ENCODE measurements at places on chromosomes 11 and 22.

- DNase-seq, result no peak
Observed at GRCh38 chr22:19884954-19885751, 30.5 kb upstream of the GNB1L start.

- no peak for DNase-seq
Observed at GRCh38 chr22:31192513-31192912, 19.6 kb upstream of the LIMK2 start.

DNA sequence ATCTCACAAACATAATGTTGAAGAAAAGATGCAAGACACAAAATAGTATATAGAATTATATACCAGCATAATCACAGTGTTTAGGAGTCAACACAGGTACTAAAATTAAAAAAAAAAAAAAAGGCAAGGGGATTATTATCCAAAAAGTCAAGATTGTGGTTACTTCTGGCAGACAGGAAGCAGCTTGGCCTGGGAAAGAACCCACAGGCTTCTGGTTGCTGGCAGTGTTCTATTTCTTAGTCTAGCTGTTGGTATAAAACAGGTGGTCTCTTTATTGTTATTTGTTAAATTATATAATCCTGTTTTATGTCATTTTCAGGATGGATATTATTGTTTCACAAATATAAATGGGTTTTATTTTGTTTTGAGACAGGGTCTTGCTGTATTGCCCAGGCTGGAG is 54.0 kb downstream of the C11orf58 start:
- DNase-seq, result no peak

DNA sequence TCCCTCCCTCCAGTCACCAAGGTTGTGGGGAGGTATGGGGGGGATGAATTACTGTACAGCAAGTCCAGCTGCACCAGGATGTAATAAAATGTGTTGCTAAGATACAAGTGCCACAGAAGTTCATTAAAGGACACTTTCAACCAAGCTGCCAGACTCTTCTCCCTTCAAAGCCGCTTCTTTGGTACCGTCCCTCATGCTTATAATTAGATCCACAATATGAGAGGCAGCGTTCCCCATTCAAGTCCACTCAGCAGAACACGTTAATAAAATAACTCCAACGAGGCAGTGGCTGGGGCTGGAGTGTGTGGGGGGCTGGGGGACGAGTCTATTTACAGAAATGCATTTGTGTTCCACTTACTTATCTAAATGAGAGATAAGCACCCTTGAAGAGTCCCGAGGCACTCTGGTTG is 14.7 kb downstream of the PHF21B start:
- no peak for DNase-seq

- DNase-seq, result peak; percentile 6
Observed at GRCh38 chr11:113991170-113991569, 16.3 kb downstream of the HTR3A start.

DNA sequence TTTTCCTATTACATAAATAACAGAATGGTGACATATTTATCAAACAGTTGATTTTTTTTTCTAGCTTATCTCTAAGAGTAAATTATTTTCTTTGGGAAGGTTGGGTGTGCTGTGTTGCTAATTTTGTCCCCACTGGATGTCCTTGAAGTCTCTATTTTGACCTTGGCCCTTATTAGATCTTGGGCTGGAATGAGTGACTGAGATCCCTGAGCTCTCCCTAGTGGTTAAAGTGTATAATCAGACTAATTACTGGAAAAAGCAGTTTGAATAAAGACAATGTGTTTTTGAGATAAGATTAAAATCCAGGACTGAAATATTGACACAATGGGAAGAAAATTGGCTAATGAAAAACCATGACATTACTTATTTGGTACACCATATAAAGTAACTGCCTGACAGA is 56.1 kb downstream of the AASDHPPT start:
- DNase-seq, result no peak

DNA sequence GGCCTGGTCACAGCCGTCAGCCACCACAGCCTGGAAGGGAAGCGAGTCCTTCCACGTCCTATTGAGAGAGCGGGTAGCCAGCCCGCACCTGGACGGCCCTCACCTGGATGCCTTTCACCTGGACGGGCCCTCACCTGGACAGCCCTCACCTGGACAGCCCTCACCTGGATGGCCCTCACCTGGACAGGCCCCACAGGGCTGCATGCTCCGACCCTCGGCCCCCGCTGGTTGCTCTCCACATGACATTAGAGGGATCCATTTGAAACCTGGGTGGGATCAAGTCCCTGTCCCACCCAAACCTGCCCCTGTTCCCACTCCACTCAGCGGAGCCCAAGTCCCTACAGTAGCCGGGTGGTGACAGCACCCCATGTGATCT is 3.7 kb downstream of the C1QTNF6 start:
- no peak for DNase-seq

DNA sequence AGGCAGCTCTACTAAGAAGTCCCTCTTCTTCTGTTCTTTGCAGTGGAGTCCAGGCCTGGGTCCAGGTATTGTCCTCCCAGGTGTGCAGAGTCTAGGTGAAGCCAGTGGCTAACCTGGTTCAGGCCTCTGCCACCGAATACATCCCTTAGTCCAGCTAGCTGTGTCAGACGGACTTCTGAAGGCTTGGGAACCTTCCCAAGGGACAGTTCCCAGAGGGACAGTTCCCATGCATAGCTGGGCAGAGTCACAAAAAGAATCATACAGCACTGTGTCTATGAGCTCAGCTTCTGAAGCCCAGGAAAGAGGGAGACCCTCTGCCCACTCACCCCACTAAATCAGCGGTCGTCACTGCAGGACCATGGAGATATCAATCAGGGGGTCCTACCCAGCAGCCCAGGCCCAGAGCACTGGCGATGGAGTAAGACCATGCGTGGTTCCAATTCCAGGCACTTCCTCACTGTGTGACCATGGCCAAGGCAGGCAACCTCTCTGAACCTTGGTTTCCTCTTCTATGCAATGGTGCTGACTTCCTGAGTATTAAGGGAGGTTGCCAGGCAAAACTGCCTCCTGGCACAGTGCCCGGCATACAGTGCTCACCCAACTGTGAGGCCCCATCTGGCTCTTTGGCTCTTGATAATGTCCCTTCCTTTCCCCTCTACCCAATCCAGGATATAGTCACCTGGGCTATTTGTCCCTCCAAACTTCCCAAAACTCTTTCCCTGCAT is 3.4 kb downstream of the MS4A10 start:
- DNase-seq, result no peak

- no peak for DNase-seq
Observed at GRCh38 chr11:65300621-65301275, 13.9 kb upstream of the CDC42EP2 start.

DNA sequence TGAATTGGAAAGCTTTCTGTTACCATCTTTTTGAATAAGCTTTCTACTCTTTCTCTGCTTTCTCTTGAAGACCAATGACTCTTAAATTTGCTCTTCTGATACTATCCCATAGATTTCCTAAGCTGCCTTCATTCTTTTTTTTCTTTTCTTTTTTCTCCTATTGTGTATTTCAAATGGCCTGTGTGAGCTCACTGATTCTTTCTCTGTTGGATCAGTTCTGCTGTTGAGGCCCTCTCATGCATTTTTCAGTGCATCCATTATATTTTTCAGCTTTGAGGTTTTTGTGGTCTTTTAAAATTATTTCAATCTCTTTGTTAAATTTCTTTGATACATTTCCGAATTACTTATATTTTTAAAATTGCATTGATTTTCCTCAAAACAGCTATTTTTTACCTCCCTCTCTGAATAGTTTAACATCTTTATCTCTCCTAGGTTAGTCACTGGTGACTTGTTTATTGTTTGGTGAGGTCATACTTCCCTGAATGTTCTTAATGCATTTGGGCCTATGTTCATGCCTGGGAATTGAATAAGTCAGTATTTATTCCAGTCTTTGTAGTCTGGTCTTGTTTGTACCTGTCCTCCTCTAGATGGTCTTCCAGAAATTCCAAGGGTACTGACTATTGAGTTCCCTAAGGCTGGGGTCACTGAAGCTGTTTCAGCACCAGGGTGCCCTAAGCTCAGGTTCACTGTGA is 110.6 kb upstream of the SERPIND1 start:
- DNase-seq, result no peak

- no peak for DNase-seq
Observed at GRCh38 chr11:63612181-63612580, 2.1 kb downstream of the PLAAT3 start.

DNA sequence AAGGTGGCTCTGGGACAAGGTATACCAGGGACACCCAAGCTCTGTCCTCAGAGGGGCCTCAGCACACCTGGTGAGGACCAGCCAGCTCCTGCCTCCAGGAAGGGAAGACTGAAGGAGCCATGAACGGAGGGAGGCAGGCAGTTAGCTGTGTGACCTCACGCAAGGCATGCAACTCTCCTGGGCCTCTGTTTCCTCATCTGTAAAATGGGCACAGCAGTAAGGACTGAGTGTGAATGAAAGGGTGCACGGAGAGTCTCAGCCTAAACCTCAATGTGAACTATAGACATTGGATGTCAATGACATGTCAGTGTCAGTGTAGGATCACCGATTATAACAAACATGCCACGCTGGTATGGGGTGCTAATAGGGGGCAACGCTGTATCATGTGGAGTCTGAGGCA is 18.4 kb downstream of the PGA5 start:
- DNase-seq, result no peak

DNA sequence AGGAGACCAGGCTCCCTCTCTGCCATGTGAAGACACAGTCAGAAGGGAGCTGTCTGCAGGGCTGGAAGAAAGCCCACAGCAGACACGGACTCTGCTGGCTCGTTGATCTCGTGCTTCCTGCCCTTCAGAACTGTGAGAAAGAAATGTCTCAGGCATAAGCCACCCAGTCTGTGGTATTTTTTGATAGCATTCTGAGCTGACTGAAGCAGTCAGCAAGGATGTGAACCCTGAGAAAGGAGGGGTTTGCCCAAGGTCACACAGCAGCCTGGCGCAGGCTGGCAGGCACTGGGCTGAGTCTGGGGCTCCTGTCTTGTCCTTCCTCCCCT is 255.1 kb upstream of the B3GAT1 start:
- DNase-seq, result no peak

DNA sequence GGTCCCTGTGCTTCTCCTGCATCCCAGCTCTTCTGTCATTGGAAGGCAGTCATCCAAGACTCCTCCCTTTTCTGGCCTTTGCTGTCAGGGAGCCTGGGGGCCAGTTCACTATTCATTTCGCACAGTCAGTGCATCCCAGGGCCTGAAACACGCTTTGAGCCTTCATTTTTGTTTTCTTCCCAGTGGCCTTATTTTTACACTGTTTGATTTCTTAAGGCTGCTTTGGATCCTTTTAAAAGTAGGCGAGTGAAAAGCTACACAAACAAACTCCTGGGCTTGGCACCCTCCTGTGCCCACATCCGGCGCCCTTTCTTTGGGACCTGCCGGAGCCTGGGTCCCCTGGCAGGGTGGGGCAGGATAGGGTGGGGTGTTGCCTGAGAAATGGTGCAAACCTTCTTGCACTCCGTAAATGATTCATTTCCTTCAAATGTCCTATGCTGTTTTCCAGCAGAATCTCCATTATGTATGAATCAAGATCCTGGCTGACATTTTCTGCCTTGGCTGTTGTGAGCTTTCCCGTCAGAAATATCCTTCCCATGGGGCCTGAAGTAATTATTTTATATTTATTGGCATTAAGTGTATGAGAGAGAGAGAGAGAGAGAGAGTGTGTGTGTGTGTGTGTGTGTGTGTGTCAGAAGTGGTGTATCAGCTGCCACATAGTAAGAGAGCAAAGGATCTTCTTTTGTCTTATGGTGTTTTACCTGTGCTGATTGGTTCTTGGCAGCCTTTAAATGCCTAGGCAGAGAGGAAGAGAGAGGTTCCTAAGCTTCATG is 45.6 kb downstream of the BCR start:
- DNase-seq, result peak; percentile 81

DNA sequence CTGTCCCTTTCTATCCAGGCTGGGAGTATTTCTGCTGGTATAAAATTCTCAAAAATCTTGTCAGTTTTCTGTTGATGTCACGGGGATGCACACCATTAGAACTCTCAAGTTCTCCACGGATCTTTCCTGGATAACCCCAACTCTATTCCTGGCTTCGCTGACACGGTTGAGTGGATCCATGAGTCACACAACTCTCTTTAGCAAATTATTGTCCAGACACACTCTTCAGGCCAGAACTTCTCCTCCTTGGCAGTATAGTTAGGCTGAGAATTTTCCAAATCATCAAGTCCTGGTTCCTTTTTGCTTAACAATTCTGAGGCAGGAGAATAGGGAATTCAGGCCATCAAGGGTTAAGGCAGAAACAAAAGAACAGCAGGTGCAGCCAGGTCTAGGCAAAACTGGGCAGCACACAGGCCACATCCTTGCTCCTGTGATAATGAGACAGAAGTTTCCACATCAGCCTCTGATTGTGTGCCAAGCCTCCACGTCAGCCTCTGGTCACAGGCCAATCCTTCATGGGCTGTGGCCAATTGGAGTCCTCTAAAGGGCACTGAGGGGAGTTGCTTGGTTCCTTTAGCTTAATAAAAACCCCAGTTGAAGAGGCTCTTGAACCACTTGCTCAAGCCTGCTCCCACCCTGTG is 5.7 kb upstream of the ACAT1 start:
- peak; percentile 65 for DNase-seq

DNA sequence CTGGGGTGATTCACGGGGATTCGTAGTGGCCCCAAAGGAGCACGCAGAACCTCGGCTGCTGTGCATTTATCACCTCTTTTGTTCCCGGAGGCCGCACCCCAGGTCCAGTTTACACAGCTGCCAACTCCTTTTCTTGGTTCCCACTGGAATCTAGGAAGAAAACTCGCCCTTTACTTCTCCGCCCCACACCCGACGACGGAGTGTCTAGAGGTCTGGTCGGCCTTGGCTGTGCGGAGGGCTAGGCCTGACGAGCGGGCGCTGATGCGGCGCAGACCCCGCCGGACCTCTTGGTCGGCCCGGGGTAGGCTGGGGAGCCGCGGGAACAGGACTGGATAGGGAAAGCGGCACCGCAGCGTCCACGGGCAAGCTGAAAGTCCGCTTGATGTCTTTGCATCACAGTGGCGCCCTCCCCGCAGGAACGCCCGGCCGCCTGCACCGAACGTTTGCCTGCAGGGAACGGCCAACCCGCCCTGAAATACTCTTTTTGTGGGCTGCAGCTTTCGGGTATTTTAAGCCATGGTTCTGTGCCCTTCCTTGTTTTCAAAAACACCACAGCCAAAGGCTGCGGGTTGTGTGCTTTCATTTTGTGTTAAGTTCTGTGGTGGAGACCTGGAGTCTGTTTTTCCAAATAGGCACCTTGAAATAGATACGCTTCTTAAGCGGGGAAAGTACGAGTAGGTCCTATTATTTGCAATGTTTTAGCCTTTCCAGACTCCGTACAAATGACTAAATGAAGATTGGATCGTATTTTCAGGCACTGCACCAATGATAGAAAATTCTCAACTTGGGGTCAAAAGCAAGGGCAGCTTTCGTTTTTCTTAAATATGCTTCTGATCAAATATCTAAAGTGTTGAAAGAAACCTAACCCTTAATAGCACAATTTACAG is 829 bp upstream of the ZBED5 start:
- DNase-seq, result peak; percentile 46

DNA sequence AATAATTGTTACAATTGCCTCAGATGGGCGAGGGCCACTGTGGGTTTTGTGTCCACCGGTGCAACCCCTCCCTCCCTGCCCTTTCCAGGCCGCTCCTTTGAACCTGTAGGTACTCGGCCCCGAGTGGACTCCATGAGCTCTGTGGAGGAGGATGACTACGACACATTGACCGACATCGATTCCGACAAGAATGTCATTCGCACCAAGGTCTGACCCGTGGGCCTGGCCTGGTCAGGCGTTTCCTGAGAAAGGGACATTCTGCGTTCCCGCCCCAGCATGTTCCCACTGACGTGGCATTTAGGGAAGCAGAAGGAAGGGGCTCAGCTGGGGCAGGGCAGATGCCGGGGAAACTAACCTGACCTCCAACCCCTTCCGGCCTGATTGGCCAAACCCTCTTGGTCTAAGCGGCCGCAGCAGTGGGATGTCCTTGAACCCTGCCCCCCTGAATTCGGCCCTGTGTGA is 10.1 kb downstream of the SIDT2 start:
- DNase-seq, result no peak
